ENCODE measurements at places on chromosomes 2 and 18. TPM values are rescaled to one million over a fixed set of nuclear protein-coding genes. Genes with fewer than 3 reads are reported as not detected.

DNA sequence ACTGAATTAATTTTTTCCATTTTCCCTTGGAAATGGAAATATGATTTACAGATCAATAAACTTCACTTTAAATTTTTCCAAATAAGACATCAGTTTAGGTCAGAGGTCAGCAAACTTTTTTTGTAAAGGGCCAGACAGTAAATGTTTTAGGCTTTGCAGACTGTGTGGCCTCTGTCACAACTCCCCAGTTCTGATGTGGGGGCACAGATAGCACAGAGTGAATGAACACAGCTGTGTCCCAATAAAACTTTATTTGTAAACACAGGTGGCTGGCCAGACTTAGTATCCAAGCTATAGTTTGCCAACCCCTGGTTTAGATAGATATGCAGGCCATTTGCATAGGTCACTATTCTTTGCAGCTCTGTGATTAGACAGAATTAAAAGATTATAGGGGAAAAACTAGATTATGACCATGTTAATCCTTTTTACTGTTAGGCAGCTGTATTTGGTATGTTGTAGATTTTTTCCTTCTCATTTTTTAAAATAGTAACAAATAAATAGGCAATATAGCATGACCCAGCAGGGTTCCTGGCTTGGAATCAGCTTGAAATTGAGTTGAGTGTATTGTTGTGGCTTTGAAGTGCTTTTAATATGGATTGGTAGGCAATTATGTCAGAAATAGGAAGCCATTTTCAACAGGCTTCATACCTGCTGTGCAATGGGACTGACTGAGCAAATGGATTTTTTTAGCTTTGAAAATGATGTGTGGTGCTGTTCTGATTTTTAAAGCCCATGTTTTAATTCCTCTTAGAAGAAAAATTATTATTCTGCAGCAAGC lies 59.7 kb downstream of the WDSUB1 start:
- no peak for DNase-seq

GRCh38 chr2:105744909-105745853 lies at the start of gene NCK2:
NCK2 (plus strand) TSS chr2:105744912; CDS start chr2:105855064, 110,152 bp downstream.
- peak; percentile 39 for DNase-seq

- peak; percentile 49 for DNase-seq
Observed at GRCh38 chr2:199462956-199463692, 5.4 kb upstream of the SATB2 start.

Gene SLC5A7
- total RNA-seq = not detected

DNA sequence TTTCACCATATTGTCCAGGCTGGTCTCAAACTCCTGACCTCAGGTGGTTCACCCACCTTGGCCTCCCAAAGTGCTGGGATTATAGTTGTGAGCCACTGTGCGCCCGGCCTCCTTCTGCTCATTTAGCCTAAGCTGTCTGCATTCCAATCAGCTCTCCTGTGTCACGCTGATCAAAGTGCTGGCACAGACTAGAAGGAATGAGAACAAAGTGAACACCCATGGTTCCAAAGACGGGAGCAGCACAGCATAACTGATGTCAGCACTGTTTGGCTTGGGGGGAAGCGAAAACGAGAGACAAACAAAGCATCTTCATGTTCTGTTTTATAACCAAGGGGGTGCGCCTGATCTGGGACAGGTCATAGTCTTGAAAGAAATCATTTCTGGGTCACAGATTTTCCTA lies 43.3 kb downstream of the DIPK1C start:
- no peak for DNase-seq

- no peak for DNase-seq
Observed at GRCh38 chr2:159042115-159042850, 73.8 kb downstream of the TANC1 start.

DNA sequence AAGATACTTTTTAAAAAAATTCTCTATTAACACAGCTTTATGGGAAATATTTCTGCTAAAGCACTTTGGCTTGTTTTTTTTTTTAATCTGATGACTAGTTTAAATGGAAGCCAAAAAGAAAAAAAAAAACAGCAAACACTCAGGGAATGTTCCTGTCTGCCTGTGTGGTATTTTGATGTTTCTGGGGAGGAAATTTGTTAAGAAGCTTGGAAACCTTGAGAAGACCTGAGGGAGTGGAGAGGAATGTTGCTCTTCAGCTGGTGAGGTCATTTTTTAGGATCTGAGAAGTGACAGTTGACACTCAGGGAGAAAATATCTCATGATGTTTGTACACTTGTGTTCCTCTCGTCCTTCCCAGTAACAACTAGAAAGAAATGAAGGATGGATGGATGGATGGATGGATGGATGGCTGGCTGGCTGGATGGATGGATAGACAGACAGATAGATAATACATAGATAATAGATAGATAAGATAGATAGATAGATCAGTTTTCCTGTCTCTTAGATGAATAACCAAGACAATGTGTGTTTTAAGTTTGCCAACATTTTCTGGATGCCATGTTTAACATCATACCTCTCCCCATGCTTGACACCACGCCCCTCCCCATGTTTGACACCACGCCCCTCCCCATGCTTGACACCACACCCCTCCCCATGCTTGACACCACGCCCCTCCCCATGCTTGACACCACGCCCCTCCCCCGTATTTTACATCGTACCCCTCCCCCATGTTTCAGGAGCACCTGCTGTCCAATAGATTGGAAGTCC lies 84.8 kb downstream of the CTIF start:
- DNase-seq = no peak

Gene DPP4
- 67.4 TPM for total RNA-seq

DNA sequence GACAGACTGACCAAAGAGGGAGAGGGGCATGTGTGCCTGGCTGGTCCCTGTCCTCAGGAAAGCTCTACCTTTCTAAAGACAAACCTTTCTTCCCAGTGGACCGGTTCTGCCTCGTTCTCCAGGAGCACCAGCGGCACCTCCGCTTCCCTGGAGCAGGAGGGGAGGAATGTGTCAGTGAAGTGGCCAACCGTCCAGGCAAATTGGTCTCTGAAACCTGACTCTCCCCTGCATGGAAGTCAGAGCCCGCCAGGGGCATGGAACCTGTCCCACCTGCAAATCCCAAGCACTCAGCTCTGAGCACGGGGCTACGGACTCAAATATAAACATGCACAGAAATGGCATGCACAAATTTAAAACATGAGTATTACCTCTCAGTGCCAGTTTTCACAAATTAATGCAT lies 62.9 kb downstream of the COL6A3 start:
- no peak for DNase-seq

DNA sequence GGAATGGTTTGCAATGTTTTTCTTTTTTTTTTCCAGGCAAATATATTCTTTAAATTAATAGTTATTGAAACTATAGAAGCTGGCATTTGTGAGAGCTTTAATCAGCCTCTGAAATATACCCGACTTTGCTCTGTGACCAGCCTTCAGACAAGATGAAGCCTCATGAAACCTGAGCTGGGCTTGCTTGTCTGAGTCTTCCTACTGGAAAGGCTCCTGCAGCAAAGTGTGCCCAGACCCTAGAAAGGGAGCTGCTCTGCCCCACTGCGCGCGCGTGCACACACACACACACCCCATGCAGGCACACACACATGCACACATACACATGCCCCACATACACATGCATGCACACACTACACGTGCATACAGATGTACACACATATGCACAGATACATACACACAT lies 203.3 kb upstream of the NT5C1B start:
- no peak for DNase-seq

DNA sequence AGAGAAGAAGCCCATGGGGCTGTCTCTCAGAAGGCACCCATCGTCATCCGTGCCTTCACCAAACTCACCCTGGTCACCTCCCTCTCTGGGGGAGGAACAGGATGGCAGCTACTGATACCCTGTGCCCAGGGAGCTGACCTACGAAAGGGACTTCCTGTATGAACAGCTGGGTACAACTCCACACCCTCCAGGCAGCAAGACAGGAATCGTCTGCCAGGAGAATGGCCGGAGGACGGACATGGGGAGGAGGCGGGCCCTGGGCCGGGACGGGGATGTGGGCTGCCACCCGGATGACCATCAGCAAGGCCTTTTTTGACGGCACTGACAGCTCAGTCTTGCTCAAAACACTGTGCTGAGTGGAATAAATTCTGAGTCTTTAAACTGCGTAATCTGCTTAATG lies 243.6 kb downstream of the HDAC4 start:
- peak; percentile 14 for DNase-seq

GRCh38 chr2:185144159-185144919 lies 546.0 kb downstream of the ZNF804A start:
- DNase-seq = no peak

DNA sequence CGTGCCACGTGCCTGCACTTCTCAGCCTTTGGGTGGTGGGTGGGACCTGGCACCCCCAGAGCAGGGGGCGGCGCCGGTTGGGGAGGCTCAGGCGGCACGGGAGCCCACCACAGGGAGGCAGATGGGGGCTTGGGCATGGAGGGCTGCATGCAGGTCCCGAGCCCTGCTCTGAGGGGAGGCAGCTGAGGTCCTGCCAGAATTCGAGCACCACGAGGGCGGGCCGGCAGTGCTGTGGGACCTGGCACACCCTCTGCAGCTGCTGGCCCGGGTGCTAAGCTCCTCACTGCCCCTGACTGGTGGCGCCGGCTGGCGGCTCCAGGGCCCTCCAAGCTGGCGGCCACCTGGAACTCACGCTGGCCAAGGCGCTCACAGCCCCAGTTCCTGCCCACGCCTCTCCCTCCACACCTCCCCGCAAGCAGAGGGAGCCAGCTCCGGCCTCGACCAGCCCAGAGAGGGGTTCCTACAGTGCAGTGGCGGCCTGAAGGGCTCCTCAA lies 1176.8 kb upstream of the GYPC start:
- DNase-seq = no peak
